Activated CD4-positive, CD25-positive, alpha-beta regulatory T cell treated with anti-CD3 and anti-CD28 coated beads, Interleukin-2, amount 50 U/mL, for 16 hours (primary cell): ENCODE measurements at places on chromosomes 4 and X.

DNA sequence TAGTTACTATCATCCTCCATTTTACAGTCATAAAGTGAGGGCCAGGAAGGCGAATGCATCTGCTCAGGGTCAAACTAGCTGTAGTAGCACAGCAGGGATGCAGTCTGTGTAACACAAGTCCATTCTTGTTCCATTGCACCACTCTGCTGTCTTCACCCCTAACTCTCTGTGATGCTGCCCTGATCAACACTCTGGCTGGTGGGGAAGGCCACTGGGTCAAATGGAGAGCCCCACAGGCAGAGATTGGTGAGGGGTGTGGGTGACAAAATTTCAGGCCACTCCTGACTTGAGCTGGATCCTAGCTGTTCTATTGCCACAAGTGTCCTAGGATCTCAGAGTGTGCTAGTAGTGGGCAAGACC lies 136.5 kb downstream of the PJA1 start:
- no peak for DNase-seq

GRCh38 chr4:33058998-33059397 lies 2338.8 kb downstream of the PCDH7 start:
- DNase-seq, result no peak

DNA sequence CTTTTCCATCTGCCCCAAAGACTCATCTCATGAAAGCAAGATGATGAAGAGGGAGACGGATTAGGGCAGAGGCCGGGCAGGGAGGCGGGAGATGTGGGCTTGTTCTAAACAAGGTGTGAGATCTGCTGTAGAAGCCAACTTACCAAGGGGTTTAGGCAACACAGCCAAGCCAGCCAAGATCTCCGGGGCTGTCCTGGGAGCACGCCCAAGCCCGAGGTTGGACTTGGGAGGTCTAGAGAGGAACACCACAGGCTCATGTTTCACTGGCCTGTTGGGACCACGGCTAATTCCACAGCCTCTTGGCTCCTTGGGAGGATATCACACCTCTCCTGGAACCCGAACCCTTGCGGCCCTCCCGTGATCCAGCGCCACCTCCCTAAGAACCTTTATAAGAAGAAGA lies 171.4 kb downstream of the CRLF2 start:
- no peak for DNase-seq

- no peak for DNase-seq
These were observed 16.7 kb downstream of the SEL1L3 start for GRCh38 chr4:25845841-25846653.

DNA sequence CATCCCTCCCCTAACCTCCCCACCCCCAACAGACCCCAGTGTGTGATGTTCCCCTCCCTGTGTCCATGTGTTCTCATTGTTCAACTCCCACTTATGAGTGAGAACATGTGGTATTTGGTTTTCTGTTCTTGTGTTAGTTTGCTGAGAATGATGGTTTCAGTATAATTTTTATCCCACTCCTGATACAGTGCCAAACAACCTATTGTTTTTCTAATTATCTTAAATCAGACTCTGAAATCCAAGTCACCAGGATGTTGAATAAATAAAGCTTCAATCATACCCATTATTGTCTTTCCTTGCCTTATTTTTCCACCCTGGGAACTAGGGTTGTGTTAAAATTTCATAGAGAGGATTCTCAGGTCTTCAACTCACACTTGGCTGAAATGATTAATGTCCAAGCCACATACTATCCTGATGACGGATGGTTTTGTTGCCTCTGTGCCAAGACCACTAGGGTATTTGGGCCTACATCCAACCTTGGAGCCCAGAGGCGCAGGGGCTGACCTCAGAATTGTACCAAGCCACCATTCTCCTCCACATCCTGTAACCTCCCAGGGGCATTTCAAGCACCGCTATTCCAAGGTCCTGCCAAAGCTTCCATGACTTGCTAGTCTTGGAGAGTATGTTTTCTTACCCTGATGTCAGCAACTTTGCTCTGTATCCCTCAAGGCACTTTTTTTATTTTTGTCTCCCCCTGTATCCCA lies 332.4 kb downstream of the ARHGAP24 start:
- DNase-seq, result no peak

- DNase-seq, result no peak
These were observed 22.2 kb upstream of the PPP2R2C start for GRCh38 chr4:6494431-6495295.

DNA sequence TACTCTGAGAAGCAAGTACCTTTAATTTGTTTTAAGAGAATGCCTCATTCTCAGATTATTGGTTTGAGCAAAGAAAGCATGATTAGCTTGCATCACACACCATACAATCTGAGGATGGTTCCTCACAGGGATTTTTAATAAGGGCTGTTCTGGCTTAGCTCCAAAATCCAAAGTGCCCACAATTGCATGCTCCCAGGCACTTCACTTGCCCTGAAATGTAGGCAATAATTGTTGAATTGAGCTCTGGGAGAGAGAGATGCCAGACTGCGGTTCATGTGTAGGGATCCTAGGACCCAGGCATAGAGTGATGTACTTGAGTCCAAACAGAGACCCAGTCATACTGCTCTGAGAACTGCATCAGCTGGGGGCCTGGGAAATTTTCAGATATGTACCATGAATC lies 358.4 kb upstream of the CXorf51B start:
- no peak for DNase-seq

DNA sequence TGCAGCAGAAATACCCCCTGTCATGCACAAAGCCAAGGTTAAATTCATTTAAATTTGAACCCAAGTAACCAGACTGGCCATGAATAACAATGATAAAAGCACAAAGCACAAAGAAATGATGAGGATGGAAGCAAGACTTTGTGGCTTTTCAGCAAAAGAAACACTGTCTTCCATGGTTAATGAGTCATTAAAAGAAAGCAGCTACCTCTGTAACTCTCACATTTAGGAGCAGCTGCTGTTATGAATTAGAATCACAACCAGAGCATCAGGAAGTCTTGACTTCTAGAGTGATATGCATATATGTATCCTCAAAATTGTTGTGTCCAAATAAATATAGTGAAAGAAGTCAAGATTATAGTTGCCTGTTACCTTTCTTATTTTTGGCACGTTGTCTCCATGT lies 70.7 kb upstream of the RPS6KA6 start:
- DNase-seq, result no peak

DNA sequence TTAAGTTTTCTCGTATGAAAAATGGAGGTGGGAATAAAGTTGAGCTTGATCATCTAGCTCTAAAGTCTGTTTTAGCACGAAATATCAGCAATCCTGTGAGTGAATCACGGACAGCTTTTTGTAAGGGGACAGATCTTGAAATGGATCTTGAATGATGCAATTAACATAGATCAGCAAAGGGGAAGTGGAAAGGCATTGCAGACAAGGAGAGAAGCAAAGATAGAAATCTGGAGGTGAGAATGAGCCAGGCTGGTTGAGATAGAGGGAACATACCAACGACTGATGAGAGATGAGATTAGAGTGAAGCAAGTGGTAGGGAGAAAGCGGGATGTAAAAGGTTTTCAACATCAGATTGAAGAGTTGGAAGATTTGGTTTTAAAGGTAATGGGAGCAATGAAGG lies 4.6 kb upstream of the DGKK start:
- no peak for DNase-seq

DNA sequence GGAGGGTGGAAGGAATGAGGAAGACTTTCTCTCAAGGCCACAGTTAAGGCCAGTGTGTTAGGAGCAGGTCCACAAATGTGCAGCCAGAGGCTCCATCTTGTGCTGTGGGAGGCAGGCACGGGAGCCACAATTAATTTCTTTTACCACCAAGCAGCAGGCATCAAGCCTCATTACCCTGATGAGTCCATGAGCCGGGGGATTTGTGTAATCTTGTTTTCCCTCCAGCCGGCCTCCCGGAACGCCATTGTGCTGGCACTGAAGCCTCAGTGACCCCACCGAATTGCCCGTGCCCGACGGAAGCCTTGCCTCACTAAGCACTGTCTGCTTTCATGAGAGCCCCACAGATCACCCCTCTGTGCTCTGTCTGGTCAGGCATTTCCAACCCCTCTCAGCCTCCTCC lies 154.7 kb upstream of the STX18 start:
- DNase-seq, result no peak

GRCh38 chr4:99029852-99030251 lies 34.3 kb downstream of the METAP1 start:
- DNase-seq, result no peak

- no peak for DNase-seq
These were observed 105.0 kb upstream of the AFAP1 start for GRCh38 chr4:8044699-8045098.
